ENCODE measurements at places on chromosomes 3 and 15.
A peak's percentile ranks its signal among the peaks of the same experiment; 100 is the strongest.

- no peak for DNase-seq
These were observed 151.1 kb downstream of the GABRB3 start for GRCh38 chr15:26621816-26622215.

DNA sequence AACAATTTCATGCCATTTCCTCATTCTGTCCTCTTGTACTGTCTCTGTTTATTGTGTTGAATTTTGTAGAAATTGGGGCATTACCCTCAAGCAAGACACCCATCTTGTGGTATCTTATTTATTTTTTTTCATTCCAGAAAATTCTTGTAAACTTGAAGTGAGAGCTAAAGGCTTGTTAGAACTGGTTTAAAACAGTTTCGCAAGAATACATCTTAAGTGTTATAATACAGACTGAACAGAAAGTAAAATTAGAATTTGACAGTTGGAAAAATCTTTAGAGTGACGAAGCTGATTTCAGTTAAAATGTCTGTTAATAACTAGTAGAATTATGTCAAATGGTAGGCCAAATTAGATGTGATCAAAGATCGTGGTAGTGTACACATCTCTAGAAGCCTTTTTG is 26.9 kb downstream of the RNF13 start:
- no peak for DNase-seq

GRCh38 chr3:107710851-107711250 is 188.1 kb downstream of the BBX start:
- no peak for DNase-seq

DNA sequence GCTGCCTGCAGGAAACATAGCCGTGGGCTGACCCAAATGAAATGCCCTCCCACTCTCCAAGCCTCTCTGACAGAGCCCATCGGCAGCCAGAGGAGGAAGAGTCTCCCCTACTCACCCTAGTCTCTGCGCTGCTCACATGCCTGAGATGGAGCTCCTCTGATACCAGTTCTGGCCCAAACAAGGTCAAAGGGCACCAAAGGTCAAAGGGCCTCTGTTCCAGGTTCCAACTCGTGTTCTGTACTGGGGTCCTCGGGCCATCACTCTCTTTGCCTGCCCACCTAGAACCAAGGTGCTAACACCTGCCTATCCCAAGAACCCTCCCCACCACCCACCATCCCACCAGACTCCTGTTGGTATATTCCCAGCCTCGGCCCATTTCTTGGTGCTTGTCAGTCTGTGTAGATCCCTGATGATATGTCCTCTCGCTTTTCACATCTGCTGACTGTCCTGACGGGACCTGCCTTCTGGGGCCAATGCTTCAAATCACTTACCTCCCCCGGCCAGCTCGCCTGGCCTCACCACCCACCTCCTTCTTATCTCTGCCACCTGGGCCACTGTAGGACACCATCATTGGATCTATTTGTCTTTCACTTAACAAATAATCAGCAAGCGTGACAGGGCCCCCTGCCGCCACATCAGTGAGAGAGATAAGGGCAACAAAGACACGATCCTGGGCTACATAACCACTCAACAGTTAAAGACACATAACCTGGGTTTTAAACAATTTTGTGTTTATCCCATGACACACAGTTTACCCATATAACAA is 90.4 kb downstream of the SRGAP3 start:
- DNase-seq: no peak

DNA sequence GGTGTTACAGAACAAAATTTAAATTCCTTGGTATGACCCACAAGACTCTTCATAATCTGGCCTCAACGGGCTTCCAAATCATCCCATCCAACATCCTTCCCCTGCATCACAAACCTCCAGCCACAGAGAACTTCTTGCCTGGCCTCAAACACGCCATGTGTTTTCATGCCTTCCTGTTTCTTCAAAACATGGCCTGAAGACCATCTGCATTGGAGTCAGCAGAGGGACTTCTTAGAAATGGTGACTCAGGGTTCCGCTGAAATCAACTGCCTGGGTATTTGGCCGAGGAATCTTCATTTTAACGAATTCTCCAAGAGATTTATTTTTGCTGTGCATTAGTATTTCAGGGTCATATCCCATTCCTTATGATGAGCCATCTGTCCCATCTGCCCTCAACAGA is 138.1 kb upstream of the RAP2B start:
- no peak for DNase-seq

DNA sequence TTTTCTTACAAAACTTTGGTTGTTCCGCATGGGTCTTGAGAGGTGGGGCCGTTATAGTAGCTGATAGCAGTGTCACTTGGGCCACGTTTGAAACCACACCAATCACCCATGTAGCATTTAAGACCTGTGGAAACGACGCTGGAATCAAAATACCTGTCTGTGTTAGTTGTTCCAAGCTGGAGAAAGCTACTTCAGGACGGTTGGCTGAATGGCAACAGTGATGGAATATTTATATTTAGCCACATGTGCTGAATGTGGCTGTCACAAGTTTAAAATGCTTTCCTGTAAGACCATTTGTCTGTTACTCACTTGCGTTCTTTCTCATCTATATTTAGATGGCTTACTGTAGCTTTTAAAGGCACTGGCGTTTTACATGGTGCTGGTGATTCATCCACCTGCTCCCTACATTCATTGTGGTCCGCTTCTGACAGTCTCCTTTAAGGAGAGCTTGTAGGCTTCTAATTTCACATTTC is 1.4 kb downstream of the DNAJA4 start:
- DNase-seq: peak; percentile 80
